Activated CD4-positive, alpha-beta T cell treated with anti-CD3 and anti-CD28 coated beads, Interleukin-2, amount 50 U/mL, for 16 hours (primary cell): ENCODE measurements at places on chromosomes 4 and X.
A peak's percentile ranks its signal among the peaks of the same experiment; 100 is the strongest.

- no peak for DNase-seq
Measured at GRCh38 chr4:177293208-177294033, 16.3 kb upstream of the NEIL3 start.

DNA sequence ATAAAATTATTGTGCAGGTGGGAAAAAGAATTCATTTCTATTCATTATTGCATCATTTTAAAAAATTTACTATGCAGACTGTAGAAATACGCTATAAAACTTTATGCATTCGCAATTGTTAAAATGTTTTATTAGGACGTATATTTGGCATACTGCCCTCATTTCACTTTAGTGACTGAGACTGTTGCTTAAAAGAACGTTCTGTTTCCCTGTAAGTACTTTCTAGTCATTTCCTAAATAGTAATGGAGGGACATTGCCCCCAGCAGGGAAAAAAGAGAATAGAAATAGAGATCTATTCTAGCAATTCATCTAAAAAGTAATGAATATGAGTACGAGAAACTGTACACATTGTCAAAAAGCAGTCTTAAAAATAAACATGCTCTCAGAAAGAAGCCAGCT, 1295.8 kb upstream of the TENM3 start:
- no peak for DNase-seq

DNA sequence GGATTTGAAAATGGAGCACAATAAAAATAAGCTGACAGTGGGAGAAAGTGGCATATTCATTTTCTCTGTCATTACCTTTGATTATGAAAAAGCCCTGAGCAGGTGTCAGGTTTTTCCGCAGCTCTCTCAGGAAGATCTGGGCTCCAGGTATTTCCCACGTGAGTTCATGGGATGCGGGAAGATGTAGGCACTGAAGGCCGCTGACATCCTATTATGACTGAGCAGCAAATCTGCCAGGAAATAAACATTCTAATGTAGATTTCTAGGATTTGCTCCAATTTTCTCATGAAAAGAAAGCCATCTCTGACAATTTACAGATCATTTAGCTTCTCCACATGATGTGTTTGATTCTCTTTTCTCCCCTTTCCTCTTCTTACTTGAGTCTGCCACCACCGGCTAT, 160.7 kb downstream of the KIT start:
- DNase-seq = no peak

- DNase-seq = peak; percentile 76
Measured at GRCh38 chrX:56783450-56783831, 54.4 kb downstream of the NBDY start.

GRCh38 chr4:55947254-55947882, 1.4 kb upstream of the CEP135 start:
- peak; percentile 23 for DNase-seq

GRCh38 chr4:78568640-78569305, 17.2 kb downstream of the ANXA3 start:
- DNase-seq = no peak

DNA sequence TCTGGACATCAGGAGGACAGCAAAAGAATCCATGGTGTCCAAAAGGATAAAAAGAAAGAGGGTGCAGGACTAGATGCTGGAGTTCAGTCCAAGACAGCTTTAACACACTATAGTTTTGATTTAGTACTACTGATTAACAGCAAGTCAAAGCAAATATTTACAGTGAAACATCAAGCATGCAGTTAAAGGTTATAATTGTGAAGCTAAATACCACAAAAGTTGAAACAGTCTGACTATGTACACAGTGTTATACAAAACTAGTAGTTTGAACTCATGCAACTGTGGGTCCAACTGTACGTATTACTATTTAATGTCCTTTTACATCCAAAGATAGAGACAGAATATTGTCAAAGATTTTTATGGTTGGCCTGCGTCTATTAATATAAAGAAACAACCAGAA, 57.6 kb downstream of the CHIC2 start:
- DNase-seq = no peak

DNA sequence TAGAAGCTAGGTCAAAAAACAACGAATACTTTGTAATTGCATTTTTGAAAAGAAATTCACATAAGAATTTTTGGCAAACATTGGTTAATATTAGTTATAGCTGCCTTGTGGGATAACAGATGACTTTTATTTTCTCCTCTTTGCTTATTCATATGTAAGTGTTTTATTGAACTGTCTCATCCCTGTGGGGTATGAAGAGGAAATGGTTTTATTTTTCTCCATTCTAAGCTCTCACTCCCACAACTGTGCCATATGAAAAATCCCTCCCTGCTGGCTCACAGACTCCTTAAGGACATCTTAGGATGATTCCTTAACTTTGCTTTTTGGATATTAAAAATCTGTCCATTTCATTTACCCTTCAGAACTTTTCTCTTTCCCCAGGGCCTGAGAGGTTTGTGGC, 300.6 kb downstream of the PPP1R2C start:
- DNase-seq = no peak

- no peak for DNase-seq
Measured at GRCh38 chr4:87540146-87541058, 11.2 kb upstream of the SPARCL1 start.

DNA sequence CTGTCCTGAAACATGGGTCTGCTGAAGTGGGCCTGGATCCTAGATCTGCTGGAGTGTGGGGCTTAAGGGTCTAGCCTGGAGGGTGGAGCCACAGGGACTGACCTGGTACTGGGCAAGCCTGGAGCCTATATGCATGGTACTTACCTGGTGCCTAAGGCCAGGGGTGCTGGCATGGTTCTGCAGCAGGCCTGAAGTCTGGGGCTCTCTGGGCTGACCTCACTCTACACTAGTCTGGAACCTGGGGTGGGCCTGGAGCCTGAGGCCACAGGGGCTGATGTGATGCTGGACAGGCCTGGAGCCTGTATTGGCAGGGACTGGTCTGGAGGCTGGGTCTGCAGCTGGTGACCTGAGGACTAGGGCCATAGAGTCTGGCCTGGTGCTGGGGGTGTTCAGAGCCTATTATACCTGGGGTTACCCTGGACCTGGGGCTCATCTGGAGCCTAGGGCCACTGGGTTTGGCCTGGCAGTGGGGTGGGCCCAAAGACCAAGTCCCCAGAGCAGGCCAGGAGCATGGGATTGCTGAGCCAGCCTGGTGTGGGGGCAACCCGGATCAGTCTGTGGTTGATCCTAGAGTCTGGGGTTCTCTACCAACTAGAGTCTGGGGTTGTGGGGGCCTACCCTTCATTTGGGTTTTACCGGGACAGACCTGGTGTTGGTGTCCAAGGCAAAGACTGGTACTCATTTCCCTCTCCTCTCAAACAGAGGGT, 179.6 kb downstream of the SLC4A4 start:
- DNase-seq = no peak

DNA sequence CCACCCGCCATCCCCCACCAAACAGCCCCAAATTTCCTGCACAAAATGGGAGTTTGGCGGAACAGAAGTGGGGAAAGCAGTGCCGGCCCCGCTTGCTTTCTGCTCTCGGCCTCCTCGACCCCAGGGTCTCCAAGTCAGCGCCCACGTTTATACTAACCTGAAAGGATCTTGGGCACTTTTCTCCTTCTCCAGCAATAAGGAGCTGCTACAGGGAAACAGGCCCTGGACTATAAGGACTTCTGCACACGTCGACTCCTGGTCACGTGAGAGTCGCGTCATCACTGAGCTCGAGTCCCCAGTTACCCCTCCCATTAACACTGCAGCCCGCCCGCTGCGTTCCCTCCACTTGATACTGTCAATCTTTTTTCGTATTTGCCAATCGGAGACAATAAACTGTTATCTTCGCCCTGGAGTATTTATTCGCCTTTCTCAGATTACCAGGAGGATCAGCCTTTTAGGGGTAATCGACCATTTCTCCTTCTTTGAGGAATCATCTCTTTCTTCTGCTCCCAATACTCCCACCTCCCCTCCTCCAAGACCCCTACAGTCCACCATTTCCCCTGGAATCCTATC, at the start of gene TCEAL8:
Gene TCEAL8 (minus strand): TSS at position 235 of the 573 bp plus-strand sequence. CDS start 1,176 bp downstream, outside the sequence.
- DNase-seq = peak; percentile 71
